T47D (cell line): ENCODE measurements at places on chromosomes 7 and 10.

DNA sequence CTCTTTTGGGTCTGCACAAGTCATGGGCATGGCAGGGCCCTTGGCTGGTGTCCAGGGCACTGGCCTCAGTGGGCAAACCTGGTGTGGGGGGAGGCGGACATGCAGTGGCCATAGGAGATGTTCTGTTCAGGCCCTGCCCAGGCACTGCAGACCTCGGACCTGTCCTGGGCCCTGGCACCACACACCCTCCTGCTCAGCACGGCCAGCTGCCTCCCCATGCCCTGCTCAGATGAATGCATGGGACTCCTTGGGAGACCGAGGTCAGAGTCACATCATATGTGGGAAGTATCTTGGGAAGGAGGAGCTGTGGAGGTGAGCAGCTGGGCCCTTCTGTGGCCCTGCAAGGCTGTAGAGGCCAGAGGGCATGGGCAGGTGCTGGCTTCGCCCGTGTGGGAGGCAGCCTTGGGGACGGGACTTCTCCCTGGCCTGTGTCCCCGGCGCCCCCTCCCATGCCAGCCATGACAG, 130.8 kb downstream of the VIPR2 start:
- no peak for DNase-seq

DNA sequence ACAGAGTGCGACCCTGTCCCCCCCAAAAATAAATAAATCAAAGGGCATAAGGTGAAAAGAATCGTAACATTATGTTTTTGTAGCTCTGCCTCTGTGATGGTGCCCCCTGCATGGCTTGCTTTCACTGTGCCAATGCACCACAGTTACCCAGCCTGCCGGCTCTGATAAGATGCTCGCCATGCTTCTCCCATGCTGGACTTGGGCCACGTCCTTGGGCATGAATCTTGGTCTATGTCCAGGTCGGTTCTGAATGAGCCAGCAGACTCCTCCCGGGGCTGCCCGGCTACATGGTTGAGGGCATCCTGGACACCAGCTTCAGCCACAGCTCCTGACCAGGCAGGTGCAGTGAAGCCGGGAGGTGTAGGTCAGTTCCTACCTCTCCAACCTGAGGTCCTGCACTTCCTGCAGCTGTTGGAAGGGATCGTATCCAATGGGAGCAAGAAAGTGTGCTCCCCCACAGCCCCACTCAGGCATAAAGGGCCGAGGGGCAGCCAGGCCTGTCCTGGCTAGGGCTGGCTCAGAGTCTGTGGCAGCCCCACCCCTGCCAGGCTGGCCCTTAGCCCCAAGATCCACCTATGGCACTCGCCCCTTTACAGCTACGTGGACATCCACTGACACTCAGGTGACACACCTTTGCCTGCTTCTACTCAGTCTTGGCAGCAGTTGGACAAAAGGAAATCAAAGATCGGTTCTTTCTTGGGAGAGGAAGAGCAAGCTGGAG, 34.1 kb downstream of the CHST3 start:
- no peak for DNase-seq

DNA sequence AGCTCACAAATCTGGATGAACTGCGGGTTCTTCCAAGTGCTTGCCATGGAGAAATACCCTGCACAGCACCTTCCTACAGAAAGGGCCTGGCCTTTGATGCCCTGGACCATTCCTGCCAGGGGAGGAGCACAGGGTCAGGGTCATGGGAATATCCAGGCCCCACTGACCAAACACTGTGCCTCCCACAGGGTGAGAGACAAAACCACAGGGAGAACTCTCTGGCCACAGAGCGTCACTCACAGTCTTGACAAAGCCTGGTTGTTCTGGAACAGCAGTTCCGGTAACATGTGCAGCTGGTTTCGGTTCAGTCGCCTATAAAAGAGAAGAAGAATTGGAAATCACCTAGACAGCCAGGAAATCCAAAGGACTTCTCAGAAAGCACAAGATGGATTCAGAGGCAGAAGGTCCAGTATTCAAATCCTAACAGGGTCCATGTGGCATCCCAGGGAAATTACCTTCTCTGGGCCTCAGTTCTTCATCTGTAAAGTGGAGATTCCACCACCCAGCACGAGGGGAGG, 28.1 kb downstream of the SLIT1 start:
- no peak for DNase-seq

DNA sequence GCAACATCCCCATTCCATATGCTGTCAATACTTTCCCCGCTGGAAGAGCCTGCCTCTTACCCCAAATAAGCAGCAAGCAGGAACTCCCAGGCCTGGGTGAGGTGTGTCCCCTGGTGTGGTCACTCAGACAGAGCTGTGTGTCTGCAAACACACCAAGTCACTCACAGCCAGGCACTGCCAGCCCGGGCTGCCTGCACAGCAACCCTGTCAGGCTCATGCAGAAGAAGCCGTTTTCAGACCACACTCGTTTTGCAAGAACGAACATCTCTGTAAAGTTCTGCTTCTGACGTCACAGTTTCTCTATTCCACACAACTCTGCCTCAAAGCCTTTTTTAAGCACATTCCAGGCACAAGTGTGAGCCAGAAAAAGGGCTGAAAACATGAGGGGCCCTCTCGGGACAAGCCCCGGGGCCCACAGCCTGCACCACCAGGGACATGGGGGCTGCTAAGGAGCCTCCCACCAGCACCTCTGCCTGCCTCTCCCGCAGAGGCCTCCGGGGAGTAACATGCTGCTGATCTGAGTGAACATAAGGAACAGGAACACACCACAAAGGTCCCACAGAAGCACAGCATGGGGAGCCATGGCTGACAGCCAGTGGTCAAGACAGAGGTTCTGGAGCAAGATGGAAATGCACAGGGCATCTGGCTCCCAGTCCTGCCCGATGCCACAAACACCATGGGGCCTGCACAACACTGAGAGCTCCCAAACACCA, 11.4 kb downstream of the PTPRN2 start:
- DNase-seq, result no peak

DNA sequence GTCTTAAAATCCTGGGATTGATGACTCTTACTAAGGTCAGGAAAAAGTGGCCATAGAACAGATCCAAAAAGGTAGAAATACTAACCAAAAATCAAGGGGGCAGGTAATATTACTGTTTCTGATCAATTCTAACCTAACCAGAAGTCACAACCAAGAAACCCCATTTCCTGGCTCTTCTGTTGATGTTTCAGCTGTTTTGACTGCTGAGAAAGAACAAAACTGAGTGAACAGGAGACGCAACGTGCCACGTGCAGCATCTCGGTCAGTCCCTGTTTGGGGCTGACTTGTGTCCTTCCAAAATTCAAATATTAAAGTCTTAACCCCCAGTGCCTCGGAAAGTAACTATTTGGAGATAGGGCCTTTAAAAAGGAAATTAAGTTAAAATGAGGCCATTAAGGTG, 56.8 kb downstream of the JAZF1 start:
- no peak for DNase-seq

- DNase-seq, result no peak
These were observed 167.0 kb downstream of the SFMBT2 start for GRCh38 chr10:7243873-7244272.

DNA sequence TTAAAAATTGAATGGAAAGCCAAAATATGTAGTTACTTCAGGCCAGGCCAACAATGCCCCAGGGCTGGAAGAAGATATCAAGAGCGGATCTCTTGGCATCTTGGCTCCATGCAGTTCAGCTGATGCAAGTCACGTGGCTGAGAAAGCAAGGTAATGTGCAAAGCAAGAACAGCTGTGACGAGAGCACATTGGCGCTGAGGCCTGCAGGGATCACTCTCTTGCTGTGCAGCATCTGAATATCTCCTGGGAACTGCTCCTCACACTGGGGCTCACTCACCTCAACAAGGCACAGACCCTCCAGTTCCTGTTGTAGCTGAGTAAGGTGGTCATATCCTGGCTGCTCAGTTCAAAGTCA, 14.0 kb downstream of the AKR1B1 start:
- DNase-seq, result no peak

GRCh38 chr10:100504096-100504495, 15.6 kb downstream of the SEC31B start:
- no peak for DNase-seq

GRCh38 chr7:140678081-140678815, 5.5 kb downstream of the ADCK2 start:
- no peak for DNase-seq

GRCh38 chr10:71435571-71436267, 39.0 kb downstream of the CDH23 start:
- no peak for DNase-seq

DNA sequence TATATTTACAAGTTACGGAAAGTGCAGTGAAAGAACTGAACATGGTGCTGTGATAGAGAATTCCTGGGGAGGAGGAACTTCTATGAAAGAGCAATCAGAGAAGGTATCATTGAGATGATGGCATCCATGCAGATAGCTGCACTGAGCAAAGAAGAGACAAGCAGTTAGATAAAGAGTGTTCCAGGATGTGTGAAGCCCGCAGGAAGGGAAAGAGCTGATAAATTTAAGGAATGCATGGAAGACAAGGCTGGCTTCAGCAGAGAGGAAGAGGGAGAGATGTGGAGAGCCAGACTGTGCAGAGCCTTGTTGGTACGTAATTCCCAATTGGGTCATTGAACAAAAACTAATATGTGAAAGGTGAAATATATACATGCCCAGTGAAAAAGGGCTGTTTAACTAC, 538.9 kb downstream of the INHBA start:
- no peak for DNase-seq

GRCh38 chr7:97731736-97732564, at the start of gene TAC1:
Gene TAC1 (plus strand): TSS chr7:97732086. CDS start chr7:97732613, 527 bp downstream.
- no peak for DNase-seq

GRCh38 chr7:100370303-100370702, 3.0 kb upstream of the PILRA start:
- no peak for DNase-seq

DNA sequence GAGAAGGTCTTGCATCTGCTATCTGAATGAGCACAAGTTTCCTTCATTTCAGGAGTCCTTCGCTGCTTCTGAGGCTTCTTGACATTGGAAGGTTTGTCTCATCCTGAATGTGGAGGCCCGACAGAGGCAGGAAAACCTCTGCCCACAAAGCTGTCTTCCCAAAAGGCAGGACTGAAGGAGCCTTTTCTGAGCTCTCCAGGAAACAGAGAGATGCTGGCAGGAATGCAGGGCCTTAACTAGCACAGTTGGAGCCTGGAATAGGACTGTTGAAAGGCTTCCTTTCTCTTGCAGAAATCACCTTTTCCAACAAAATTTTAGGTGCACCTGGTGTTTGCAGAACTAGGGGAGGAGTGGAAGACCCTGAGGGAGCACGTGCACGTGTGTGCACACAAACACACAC, 637.4 kb upstream of the MKI67 start:
- no peak for DNase-seq

- no peak for DNase-seq
These were observed 139.7 kb upstream of the ABCB5 start for GRCh38 chr7:20475756-20476155.

GRCh38 chr10:79206300-79207095, 137.7 kb downstream of the ZMIZ1 start:
- DNase-seq, result no peak

- DNase-seq, result peak; percentile 48
These were observed 217.9 kb downstream of the OTUD1 start for GRCh38 chr10:23656735-23657134.

DNA sequence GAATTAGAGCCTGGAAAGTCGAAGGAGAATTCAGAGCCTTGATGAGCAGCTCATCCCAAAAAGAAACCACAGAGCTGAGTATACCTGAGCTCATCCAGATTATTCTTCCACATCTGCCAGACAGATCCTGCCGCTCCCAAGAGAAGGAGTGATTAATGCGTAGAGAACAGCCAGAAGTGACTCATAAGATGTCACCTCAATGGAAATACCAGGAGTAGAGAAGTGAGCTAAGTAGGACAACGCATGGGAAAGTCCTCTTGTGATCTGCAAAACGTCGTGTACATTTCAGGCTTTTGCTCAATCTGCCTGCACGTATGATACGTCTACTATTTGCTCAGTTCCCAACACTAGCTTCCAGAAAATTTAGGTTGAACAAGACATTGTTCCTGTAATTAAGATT, 230.5 kb upstream of the AUTS2 start:
- DNase-seq, result no peak

DNA sequence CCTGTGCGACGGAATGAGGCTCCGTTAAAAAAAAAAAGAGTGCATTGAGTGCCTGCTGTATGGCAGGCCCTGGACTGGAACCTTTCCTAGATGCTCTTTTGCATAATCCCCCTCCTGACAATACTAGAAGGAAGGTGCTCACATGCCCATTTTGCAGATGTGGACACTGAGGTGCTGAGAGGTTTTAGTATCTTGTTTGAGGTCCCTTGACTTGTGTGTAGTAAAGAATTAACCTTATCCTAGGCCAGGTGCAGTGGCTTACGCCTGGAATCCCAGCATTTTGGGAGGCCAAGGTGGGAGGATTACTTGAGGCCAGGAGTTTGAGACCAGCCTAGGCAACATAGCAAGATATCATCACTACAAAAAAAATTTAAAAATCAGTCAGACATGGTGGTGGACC, 46.6 kb downstream of the TMEM130 start:
- no peak for DNase-seq

DNA sequence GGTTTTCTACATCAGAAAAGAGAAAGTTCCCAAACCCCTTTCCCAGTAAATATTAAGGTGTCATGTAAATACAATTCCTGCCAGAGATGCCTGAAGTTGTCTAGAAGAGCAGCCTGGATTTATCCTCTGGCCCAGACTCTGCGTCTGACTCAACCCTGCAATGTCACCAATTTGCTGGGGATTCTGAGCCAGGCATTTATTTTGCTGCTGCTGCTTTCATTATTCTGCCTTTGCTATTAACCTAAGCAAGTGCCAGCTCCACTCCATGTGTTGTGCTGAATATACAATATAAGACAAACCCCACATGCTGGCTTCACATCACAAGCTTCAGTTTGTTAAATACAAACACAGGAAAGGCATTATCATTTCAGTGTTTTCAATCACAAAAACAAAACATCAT, 59.1 kb downstream of the ELAPOR2 start:
- DNase-seq, result no peak

DNA sequence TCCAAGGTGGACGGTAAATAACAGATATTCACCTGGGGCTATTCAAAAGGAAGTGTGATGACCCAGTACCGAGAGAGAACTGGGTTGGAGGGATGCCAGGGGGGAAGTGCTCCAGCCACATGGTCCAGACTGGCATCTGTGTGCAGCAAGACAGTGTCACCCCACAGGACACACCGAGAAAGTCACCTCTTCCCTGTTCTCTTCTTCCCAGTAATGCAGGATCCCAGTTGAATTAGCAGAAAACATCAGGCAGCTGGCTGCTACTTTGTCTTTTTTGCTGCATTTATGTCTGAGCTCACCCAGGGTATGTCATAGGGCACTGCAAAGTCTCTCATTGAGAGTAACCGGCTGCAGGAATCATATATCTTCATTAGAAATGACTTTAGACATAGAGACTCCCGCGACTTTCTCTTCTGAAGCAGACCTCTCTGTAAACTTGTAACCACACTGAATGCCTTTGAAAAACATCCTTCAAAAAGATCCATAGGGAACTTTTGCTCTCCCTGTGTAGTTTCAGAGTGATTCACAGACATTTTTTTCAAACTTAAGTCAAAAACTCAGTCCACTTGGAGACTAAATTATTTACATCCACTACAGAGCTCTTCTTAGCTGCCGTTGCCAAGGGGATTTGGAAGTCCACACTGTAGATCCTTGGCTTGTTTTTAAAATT, 609.0 kb upstream of the DPP6 start:
- DNase-seq, result no peak
